HCT116 (cell line): ENCODE measurements at places on chromosomes 1 and 21.

- peaks cover 67% of the 10 kb centered on the region for H3K27me3 ChIP-seq
- DNase-seq: no peak
- no peak overlapping the region for H3K4me3 ChIP-seq
- no peak overlapping the region for H3K27ac ChIP-seq
Measured at GRCh38 chr1:211132721-211133392, 1.1 kb downstream of the KCNH1 start.

DNA sequence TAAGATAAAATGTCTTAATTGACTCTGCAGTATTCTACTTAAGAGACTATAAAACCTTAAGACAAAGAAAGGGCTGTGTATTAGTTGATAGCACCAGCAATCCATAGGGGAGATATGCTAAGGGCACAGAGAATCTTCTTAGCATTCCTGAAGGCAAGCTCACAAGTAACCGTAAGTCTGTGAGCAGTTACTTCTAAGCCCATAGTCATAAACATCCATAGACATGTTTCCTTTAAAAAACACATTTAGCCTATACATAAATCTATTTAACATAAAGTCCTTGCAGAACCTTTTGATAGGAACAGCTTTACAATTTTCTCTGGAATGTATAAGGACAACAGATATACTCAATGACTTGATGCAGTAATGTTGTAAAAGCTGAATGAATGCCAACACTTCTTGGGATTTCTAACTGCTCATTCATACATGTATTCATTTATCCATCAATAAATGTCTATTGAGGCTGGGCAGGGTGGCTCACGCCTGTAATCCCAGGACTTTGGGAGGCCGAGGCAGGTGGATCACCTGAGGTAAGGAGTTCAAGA lies 6.3 kb upstream of the ERRFI1 start:
- H3K4me1 ChIP-seq: peaks cover 83% of the 10 kb centered on the region
- no peaks in the 10 kb centered on the region for H3K36me3 ChIP-seq
- no peak for DNase-seq
- no peak overlapping the region for H3K4me3 ChIP-seq

DNA sequence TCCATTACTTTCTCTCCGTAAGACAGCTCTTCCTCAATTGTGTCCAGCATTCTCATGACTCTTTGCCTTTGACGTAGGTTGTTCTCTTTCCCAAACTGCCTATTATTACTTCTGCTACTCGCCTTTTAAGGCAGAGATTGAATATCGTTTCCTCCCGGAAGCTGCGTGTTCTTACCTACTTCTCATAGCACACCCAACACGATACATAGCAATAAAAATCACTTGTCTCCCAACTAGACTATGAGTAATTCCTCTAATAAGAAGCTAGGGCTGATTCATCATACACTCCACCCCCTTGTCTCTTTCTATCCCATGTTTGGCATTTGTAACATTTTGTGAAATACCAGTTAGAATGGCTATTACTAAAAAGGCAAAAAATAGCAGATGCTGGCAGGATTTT lies 55.8 kb upstream of the SGIP1 start:
- peaks cover 5% of the 10 kb centered on the region; the same call in 1 of the 2 replicates for H3K4me1 ChIP-seq
- DNase-seq: no peak
- H3K4me3 ChIP-seq: no peak overlapping the region
- H3K36me3 ChIP-seq: no peaks in the 10 kb centered on the region
- H3K27me3 ChIP-seq: no peaks in the 10 kb centered on the region
- H3K27ac ChIP-seq: no peak overlapping the region

DNA sequence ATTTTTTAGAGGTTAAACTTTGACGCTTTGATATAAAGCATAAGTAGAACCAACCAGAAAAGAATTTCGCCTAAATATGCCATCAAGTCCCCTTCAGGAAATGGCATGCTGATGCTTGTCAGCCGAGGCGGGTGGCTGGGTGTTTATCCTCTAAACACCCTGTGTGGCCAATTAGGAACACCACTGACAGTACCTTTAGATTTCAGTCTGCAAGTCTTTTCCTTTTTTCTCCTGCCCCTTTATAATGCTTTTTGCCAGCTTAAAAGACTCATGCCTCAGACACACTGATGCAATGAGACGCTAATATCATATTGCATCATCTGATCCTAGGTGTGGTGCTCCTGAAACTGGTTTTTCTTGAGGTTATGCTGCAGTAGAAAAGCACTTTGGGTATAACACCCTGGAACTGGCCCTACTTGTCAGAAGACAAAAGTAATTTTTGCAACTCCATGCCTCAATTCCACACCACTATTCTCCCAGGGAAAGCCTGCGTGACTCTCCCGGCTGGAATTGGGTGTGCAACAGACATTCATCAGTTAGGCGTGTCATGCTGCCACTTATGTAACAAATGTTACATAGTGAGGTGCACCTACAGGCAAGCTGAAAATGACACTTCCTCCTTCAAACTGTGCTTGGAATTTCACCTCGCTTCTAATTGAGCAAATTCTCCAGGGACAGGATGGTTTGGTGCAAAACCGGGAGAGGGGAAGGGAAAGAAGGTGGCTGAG lies 2.0 kb upstream of the RCC2 start:
- H3K4me3 ChIP-seq: peak overlapping the region; percentile 0
- no peaks in the 10 kb centered on the region for H3K36me3 ChIP-seq
- peaks cover 55% of the 10 kb centered on the region for H3K4me1 ChIP-seq
- DNase-seq: peak; percentile 67
- H3K27ac ChIP-seq: peak overlapping the region; percentile 31

- H3K36me3 ChIP-seq: no peaks in the 10 kb centered on the region
- H3K4me3 ChIP-seq: no peak overlapping the region
- H3K27me3 ChIP-seq: no peaks in the 10 kb centered on the region
- no peak for DNase-seq
- peaks cover 32% of the 10 kb centered on the region for H3K4me1 ChIP-seq
Measured at GRCh38 chr21:33949516-33950430, 34.2 kb upstream of the ATP5PO start.

- no peak overlapping the region for H3K4me3 ChIP-seq
- H3K27me3 ChIP-seq: no peaks in the 10 kb centered on the region
- H3K36me3 ChIP-seq: no peaks in the 10 kb centered on the region
- no peak for DNase-seq
- no peaks in the 10 kb centered on the region for H3K4me1 ChIP-seq
Measured at GRCh38 chr1:246597340-246597739, 31.1 kb downstream of the CNST start.

- H3K36me3 ChIP-seq: no peaks in the 10 kb centered on the region
- no peaks in the 10 kb centered on the region; the same call in 1 of the 2 replicates for H3K27me3 ChIP-seq
- H3K4me1 ChIP-seq: peaks cover 7% of the 10 kb centered on the region; the same call in 1 of the 2 replicates
- no peak for DNase-seq
Measured at GRCh38 chr1:115714572-115715141, 53.9 kb downstream of the CASQ2 start.

- no peaks in the 10 kb centered on the region for H3K27me3 ChIP-seq
- no peaks in the 10 kb centered on the region for H3K36me3 ChIP-seq
- H3K4me3 ChIP-seq: no peak overlapping the region
- no peaks in the 10 kb centered on the region for H3K4me1 ChIP-seq
Measured at GRCh38 chr21:42553435-42553834, 39.8 kb downstream of the SLC37A1 start.

DNA sequence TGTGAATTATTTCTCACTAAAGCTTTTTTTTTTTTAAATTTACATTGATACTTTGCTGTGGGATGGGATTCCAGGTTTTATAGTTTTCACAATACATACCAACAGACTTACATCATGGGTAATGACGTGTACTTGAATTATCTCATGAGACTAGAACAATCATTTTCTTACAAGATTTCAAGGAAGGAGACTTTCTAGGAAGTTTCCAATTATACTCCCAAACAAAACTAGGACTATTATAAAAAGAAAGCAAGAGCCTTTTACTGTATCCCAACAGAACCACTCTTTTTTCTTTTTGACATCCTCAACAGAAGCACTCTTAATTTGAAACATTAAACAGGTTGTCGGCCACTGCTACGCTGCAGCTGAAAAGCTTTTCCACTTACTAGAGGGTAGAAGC lies 48.7 kb downstream of the TESK2 start:
- H3K27me3 ChIP-seq: no peaks in the 10 kb centered on the region
- DNase-seq: no peak
- no peaks in the 10 kb centered on the region for H3K36me3 ChIP-seq
- no peak overlapping the region for H3K4me3 ChIP-seq
- H3K4me1 ChIP-seq: no peaks in the 10 kb centered on the region
